Gastroesophageal sphincter (tissue), 4 donors: ENCODE measurements at places on chromosomes 5 and 9. TPM values are rescaled to one million over a fixed set of nuclear protein-coding genes. Genes with fewer than 3 reads are reported as not detected.

Gene QRFP
- not detected for total RNA-seq

Gene TMEM161B
- total RNA-seq, result 24.7 TPM

Gene DEPDC1B
- 0.62 TPM for total RNA-seq

Gene ITK
- total RNA-seq, result 0.52 TPM

Gene MAP1B
- 771 TPM for total RNA-seq

Gene FOXD4L5
- total RNA-seq, result 0.12 TPM

Gene PKD2L2
- total RNA-seq, result not detected

Gene SLC25A2
- total RNA-seq, result not detected

Gene CCL27
- total RNA-seq, result not detected

Gene PCDHGA7
- total RNA-seq, result 7.9 TPM

Gene ORM1
- 1.6 TPM for total RNA-seq

Gene AIF1L
- 5.4 TPM for total RNA-seq

Gene SLC45A2
- 0.15 TPM for total RNA-seq

Gene TMEM252
- total RNA-seq, result not detected

Gene KCNT1
- total RNA-seq, result not detected

Gene HTR4
- total RNA-seq, result 1.0 TPM

Gene FYB1
- total RNA-seq, result 3.9 TPM

Gene ARHGEF28
- 28.0 TPM for total RNA-seq

Gene PCDHGB1
- total RNA-seq, result 9.5 TPM

Gene KCTD16
- total RNA-seq, result 0.13 TPM

Gene OLFML2A
- 43.0 TPM for total RNA-seq

Gene EQTN
- 1.2 TPM for total RNA-seq

Gene AGXT2
- total RNA-seq, result not detected

Gene C9orf43
- not detected for total RNA-seq

Gene BAAT
- total RNA-seq, result 0.25 TPM

Gene HRCT1
- total RNA-seq, result 32.7 TPM

Gene PHYHD1
- 23.7 TPM for total RNA-seq

Gene KLHL9
- total RNA-seq, result 20.5 TPM

Gene COQ4
- total RNA-seq, result 34.2 TPM

Gene POMT1
- total RNA-seq, result 22.4 TPM

Gene PCDHB9
- 10.9 TPM for total RNA-seq

Gene ZFP37
- 2.0 TPM for total RNA-seq

Gene RPL7A
- total RNA-seq, result 2,320 TPM

Gene GALNT12
- total RNA-seq, result 15.5 TPM

Gene CDH10
- total RNA-seq, result not detected

Gene C7
- 681 TPM for total RNA-seq

Gene ELAVL2
- 0.13 TPM for total RNA-seq

Gene PRLR
- total RNA-seq, result 0.16 TPM

Gene VLDLR
- total RNA-seq, result 20.5 TPM

Gene HEMGN
- not detected for total RNA-seq

Gene ISL1
- 21.3 TPM for total RNA-seq

Gene IFNA21
- not detected for total RNA-seq

Gene SHOC1
- total RNA-seq, result not detected

Gene NXNL2
- total RNA-seq, result not detected

Gene OXCT1
- 38.5 TPM for total RNA-seq

Gene SPAG8
- total RNA-seq, result 0.81 TPM

Gene HAVCR1
- not detected for total RNA-seq

Gene CFAP77
- not detected for total RNA-seq

Gene RANBP3L
- total RNA-seq, result 26.0 TPM

Gene COL27A1
- total RNA-seq, result 1.0 TPM

Gene CARTPT
- total RNA-seq, result 1.1 TPM

Gene SPATA31D4
- total RNA-seq, result not detected

Gene ANKRD33B
- total RNA-seq, result 4.4 TPM

Gene CEL
- not detected for total RNA-seq
